ENCODE measurements at places on chromosomes 12 and 14. TPM values are rescaled to one million over a fixed set of nuclear protein-coding genes. Genes with fewer than 3 reads are reported as not detected.

The NELL2 gene
- 14.4 TPM for polyA plus RNA-seq

- DNase-seq: no peak
Measured at GRCh38 chr14:71815110-71815509, 117.1 kb upstream of the RGS6 start.

DNA sequence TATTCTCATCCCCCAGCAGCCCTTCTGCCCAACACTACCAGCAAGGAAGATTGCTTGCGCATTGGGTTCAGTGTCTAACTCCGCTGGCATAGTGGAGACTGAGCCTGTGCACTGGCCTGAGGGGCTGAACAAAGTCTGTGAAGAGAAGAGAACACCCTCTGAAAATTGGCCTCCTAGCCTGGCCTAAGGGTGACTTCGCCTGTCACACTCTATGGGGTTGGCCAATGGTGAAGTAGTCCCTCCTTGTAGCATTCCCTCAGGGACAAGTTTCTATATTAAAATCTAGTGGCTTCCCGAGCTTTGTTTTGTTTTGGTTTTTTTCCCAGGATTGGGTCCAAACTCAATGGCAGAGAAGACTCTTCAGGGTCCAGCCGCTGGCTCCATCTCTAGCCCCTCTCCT, 49.1 kb upstream of the DAAM1 start:
- DNase-seq: no peak

The KLRG1 gene
- 2.2 TPM for polyA plus RNA-seq

The DGKA gene
- 28.1 TPM for polyA plus RNA-seq

The ARF6 gene
- 81.3 TPM for polyA plus RNA-seq

The BHLHE41 gene
- 2.8 TPM for polyA plus RNA-seq

GRCh38 chr14:89315493-89316470, 101.3 kb downstream of the FOXN3 start:
- DNase-seq: no peak

GRCh38 chr12:11150832-11151231, 16.4 kb upstream of the TAS2R30 start:
- DNase-seq: no peak

Data from left renal pelvis (tissue), 4 donors.